ENCODE measurements at places on chromosomes 5 and 9.

- DNase-seq, result no peak
Observed at GRCh38 chr9:91395553-91396471, 27.8 kb downstream of the NFIL3 start.

DNA sequence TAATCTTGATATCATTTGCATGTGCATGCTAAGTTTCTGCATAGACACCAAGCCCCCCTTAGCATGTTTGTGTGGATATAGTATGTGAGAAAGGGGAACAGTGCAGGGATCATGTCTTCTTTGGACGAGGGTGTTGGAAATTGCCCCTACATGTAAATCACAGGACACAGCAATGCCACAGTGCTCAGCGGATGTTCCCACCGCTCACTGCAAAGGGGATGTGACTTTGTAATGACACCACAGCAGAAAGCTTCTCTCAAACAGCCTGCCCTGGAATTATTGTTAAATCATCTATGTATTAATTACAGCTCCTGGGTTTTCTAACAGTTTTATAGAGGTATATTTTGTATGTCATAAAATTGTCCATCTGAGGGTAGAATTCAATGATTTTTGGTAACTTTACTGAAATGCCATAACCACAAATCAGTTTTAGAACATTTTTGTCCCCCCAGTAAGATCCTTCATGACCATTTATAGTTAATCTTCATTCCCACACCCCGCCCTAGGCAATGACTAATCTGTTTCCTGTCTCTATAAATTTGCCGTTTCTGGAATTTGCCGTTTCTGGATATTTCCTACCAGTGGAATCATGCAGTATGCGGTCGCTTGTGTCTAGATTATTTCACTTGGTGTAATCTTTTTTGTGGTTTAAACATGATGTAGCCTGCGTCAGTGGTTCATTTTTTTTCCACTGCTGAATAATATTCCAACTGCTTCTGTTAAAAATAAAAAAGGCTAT is 648.5 kb upstream of the WWC1 start:
- no peak for DNase-seq

DNA sequence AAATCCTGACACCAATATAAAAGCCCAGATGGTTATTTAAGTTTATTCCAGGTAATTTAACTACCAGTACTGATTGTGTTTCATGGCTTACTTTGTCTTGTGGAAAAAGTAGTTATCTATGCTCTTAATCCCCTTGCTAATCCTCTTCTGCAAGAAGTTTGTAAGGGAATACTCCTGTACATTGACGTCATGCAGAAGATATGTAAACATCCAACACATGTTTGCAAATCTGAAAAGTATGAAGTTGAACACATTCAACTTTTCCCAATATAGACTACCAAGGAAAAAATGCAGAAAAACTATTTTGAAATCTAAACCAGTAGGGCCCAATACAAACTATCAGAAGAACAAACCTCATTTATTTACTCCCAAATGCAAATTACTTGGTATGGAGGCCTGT is 56.3 kb upstream of the ELL2 start:
- DNase-seq, result no peak

- no peak for DNase-seq
Observed at GRCh38 chr9:95415158-95415557, 97.6 kb upstream of the FANCC start.

DNA sequence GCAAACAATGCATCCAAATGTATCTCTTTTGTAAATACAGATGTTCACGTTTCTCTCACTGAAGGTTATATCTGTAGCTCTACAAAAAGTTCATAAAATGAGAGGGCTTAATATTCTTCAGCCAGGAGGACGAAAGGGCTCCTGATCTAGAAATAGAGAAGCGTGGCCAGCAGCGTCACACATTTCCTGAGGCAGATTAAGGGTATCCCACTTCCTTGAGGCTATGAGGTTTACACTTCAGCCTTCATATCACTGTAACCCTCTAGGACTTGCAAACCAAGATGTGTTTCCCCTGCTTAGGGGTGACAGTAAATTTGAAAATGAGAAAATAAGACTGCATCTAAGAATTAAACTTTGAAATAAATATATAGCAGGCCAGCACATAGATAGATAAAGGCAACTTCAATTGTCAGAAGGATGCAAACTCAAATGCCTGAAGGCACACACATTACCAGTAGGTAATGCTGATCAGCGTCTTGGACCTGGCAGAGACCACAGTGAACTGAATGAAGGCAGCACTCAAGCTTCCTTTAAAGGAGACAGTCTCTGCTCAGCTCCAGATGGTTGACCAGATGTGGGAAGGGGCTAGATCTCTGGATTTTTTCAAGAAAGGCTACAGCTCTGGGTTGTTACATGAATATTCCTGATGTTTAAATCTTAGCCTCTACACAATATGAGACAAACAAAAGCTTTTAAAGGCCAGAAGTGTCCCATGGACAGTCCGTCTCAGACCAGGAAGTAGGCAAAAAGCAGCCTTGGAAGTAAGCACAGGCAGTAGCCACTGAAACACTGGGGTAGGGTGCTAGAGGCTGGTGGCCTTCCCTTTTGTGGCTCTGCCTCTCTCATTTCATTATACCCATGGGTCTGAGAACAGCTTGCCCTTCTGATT is 197.7 kb downstream of the MCTP1 start:
- DNase-seq, result no peak

Data from GM19239 (cell line).